GM23338 (cell line): ENCODE measurements at places on chromosomes 3 and 15. TPM values are rescaled to one million over a fixed set of nuclear protein-coding genes. Genes with fewer than 3 reads are reported as not detected.

Gene SEMA3G
- 2.2 and 2.5 TPM in 2 replicates for total RNA-seq

Gene TIGIT
- total RNA-seq = 0.07 TPM in 1 of 2 replicates, not detected in the other

Gene DLL4
- 0.31 and 0.62 TPM in 2 replicates for total RNA-seq

Gene CPLX3
- 0.62 and 0.66 TPM in 2 replicates for total RNA-seq

Gene ZNF662
- 0.50 and 1.5 TPM in 2 replicates for total RNA-seq

Gene BNC1
- 1.1 and 1.6 TPM in 2 replicates for total RNA-seq

Gene CYP8B1
- not detected in 2 replicates for total RNA-seq

Gene FSIP1
- 0.70 and 2.1 TPM in 2 replicates for total RNA-seq

Gene GOLGA6B
- total RNA-seq = not detected in 2 replicates

Gene CLRN1
- 0.69 and 0.93 TPM in 2 replicates for total RNA-seq

Gene GPX1
- 228 and 247 TPM in 2 replicates for total RNA-seq

Gene ZPLD1
- total RNA-seq = not detected in 2 replicates

Gene LRRC34
- total RNA-seq = 15.7 and 19.6 TPM in 2 replicates

Gene CCNB2
- total RNA-seq = 108 and 120 TPM in 2 replicates

Gene MESP2
- total RNA-seq = 0.16 and 1.3 TPM in 2 replicates

Gene GHSR
- total RNA-seq = not detected in 2 replicates

Gene TEX9
- total RNA-seq = 13.9 and 19.6 TPM in 2 replicates

Gene TRAIP
- total RNA-seq = 13.4 and 15.3 TPM in 2 replicates

Gene CCDC191
- 0.89 and 2.0 TPM in 2 replicates for total RNA-seq

Gene PIGZ
- total RNA-seq = not detected in 2 replicates

Gene BFSP2
- total RNA-seq = not detected in 2 replicates

Gene SERPINI2
- 1.8 and 2.5 TPM in 2 replicates for total RNA-seq

Gene SLC51B
- total RNA-seq = not detected in 2 replicates

Gene MAGI1
- 63.8 and 71.2 TPM in 2 replicates for total RNA-seq

Gene ARL14
- not detected in 2 replicates for total RNA-seq

Gene OXTR
- total RNA-seq = 7.8 and 9.3 TPM in 2 replicates

Gene ARIH2
- 83.0 and 118 TPM in 2 replicates for total RNA-seq

Gene GPR149
- total RNA-seq = 0.21 TPM in 1 of 2 replicates, not detected in the other

Gene XCR1
- not detected in 2 replicates for total RNA-seq

Gene RNF168
- total RNA-seq = 51.0 and 53.0 TPM in 2 replicates

Gene TMEM45A
- 6.5 and 7.0 TPM in 2 replicates for total RNA-seq

Gene TMEM158
- total RNA-seq = 16.9 and 19.6 TPM in 2 replicates

Gene NME9
- 0.14 TPM in 1 of 2 replicates, not detected in the other for total RNA-seq

Gene CPN2
- 0.14 TPM in 1 of 2 replicates, not detected in the other for total RNA-seq

Gene DNAJC19
- 33.4 and 57.4 TPM in 2 replicates for total RNA-seq
